GM19239 (cell line): ENCODE measurements at places on chromosomes 1 and 21.

- DNase-seq = no peak
Observed at GRCh38 chr1:36142121-36142520, 7.2 kb downstream of the TRAPPC3 start.

DNA sequence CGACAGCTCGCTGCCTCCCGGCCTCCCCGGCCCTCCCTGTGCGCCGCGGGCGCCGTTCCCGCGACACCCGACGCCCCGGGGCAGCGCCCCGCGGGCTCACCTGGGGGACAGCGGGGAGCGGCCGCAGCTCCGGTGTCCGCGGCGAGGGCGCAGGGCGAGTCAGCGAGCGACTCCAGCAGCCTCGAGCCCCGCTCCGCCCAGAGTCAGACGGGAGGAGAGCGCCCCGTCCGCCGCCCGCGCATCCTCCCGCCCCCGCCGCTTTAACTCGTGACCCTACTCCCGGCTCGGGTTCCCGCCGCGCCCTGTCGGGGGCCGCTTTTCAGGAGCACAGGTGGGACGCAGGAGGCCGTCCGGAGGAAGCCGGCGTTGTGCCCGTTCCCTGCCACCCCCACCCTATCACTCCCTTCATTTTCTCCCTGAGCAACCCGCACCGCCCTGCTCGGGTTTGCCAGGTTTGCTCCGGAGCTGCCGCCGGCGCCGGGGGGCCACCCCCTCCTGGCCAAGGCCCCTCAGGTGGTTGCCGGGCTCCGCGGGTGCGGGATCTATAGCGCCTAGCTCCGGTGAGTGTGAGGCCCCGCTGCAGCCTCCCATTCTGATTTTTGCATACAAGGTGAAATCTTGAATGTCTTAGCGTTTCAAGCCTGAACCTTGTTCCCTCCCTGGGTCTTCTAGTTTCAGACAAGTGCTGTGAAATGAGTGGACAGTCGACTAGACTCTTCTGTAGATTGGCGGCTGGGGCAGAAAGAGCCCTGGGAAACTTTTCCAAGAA, at the start of gene MCOLN3:
TSS of gene MCOLN3 (minus strand) at position 205 of the 769 bp plus-strand sequence. CDS start 3,140 bp downstream, outside the sequence.
- DNase-seq = peak; percentile 52

DNA sequence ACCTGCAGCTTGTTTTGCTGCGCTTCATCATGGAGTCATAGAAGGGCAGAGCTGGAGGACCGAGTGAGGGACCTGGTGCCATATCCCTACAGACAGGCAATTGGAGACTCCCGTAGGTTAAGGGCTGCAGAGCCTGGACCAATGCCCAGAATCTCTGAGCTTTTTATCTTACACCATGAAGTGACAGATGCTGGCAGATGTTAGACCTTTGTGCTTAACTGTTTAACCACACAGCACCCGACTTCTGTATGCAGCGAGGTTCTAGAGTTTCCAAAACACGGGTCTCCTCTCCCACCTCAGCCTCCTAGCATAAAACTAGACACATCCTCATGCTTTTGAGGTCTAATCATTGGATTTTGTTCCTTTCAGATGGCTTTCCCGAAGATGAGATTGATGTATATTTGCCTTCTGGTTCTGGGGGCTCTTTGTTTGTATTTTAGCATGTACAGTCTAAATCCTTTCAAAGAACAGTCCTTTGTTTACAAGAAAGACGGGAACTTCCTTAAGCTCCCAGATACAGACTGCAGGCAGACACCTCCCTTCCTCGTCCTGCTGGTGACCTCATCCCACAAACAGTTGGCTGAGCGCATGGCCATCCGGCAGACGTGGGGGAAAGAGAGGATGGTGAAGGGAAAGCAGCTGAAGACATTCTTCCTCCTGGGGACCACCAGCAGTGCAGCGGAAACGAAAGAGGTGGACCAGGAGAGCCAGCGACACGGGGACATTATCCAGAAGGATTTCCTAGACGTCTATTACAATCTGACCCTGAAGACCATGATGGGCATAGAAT, 47.6 kb downstream of the B3GALT5 start:
- DNase-seq = no peak

DNA sequence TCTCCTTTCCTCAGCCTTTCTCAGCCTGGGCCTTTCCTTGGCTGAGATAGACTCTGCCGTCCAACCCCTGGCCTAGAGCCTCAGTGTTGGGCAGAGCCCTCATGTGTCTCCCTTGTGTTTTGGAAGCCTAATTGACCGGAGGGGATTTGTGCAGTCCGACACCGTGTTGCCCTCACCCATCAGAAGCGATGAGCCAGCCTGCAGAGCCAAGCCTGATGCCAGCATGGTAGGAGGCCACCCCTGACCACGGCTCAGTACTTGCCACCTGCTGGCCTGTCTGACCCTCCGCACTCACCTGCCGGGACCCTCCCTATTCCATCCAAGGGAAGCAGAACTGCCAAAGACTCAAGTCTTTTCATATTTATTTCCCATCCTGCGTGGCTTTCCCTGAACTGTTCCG, 9.3 kb upstream of the SFN start:
- no peak for DNase-seq

- no peak for DNase-seq
Observed at GRCh38 chr1:71509051-71509595, 428.3 kb upstream of the ZRANB2 start.

DNA sequence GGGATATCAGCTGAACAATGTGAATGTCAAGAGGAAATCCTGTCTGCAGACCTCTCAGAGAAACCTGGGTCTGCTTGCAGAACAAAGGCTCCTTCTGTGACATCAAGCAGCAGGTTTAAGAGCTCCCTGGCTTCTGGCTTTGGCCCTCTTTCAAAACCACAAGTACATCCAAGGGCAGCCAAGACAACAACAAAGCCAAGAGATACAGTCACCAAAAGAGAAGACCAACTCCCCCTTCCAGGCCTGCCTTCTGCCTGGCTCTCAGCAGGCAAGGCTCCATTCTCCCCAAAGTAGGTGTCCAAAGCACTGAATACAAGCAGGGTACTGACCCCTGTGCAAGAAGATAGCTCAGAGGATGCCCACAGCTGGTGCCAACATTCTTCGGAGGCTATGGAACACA, 11.5 kb downstream of the BCAR3 start:
- DNase-seq = no peak

GRCh38 chr1:21028520-21029145, 148.1 kb downstream of the EIF4G3 start:
- DNase-seq = no peak

- DNase-seq = no peak
Observed at GRCh38 chr1:17184822-17185484, 20.0 kb upstream of the PADI1 start.

GRCh38 chr1:2496087-2496622, 20.1 kb downstream of the PLCH2 start:
- peak; percentile 94 for DNase-seq

GRCh38 chr1:172823534-172823933, 164.6 kb downstream of the FASLG start:
- DNase-seq = no peak

DNA sequence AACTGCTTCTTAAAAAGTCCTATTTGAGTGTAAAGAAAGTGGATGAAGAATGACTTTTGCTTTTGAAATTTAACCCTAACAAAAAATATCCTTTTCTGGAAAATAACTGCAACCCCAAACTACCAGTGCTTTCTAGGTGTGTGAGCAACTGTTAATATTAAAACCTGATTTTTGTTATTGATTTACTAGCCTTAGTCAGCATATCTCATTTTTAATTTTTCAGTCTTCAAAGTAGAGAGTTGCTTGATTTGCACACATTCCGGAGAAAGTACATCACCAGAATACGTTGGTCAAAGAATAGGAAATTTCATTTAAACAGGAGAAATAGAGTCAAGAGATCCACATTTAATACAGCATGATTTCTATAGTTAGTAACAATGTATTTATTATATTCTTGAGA, 141.8 kb upstream of the ADAMTS5 start:
- no peak for DNase-seq

DNA sequence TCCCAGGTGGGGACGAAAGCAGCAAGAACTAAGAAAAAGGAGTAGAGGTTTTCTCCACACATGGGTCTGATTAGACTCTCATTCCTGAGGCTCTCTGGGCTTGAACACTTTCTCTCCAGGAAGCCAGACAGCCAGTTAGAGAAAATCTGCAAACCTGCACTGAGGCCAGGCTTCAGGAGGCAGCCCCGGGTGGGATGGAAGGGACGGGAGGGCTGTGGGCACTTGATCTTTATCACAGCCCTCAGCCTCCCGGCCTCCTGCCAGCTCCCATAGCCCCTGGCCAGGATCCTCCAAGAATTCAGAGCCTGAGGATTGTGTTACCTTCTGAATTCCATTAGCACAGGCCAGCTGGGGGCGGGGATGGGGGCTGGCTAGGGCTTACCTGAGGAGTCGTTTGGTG, 40.1 kb downstream of the SERTAD4 start:
- DNase-seq = no peak

DNA sequence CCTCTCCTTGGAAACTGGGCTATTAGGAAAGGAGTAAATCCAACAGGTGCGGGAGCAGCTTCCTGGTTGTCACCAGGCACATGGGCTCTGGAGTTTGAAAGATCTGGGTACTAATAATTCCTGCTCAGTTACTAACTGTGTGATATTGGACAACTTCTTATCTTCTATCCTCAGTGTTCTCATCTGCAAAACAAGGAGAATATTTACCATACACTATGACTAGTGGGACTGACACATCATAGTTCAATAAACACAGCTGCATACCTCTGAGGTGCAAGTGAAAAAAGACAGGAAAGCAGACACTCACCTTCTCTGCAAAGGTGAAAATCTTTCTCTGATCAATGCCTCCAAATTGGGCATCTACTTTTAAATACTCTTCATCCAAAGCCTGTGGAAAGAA, 19.7 kb downstream of the YARS1 start:
- no peak for DNase-seq

DNA sequence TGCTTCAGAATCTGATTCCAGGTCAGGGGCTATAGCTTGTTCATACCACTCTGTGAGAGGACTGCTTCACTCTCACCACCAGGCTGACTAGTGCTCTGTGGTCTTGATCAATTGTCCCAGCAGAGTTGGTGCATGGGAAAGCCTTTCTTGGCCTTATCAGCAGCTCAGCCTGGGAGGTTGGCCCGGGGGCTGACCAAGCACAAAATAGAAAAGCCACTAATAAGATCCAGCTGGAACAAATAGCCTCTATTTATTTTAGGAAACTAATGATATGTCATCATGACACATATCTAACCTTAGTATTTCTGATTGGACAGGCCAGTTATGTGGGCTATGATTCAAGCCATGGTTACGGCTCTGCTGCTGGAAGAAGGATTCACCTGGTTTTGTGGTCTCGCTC, 134.2 kb downstream of the GDAP2 start:
- DNase-seq = no peak

- no peak for DNase-seq
Observed at GRCh38 chr1:220458936-220459335, 69.0 kb upstream of the MARK1 start.

- no peak for DNase-seq
Observed at GRCh38 chr1:119549719-119550132, 42.7 kb downstream of the HSD3B1 start.

GRCh38 chr1:37656881-37657280, 22.2 kb upstream of the RSPO1 start:
- DNase-seq = no peak

DNA sequence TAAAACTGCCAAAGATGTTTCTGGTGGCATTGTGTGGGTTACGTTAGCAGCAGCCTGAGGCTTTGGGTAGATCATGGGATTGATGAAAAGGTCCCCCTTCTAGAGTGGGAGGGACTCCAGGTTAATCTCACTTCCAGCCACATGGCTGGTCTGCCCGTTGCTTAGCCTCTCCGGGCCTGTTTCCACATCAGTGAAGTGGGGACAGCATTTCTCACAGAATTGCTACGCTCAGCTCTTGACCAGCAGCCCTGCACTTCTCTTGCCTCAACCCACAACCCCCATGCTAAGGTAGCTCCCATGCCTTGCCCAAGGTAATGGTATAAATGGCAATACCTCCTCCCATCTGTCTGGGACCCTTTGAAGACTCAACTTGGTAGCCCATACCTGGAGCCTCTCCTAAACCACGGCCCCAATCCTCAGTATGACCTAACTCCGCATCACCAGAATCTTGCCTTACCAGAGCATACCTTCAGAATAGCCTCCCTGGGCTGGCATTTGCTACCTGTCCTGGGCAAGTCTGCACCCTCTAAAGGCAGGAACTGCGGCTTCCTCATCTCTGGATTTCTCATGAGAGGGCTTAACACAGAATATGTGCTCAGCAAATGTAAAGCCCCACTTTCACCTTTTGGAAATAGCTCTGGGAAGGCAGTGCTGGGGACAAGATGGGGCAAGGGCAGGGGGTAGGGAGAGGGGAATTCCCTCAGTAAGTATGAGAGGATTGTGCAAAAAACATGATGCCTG, 10.9 kb upstream of the GUCA2A start:
- DNase-seq = no peak

GRCh38 chr1:145988773-145989172, 7.6 kb downstream of the TXNIP start:
- no peak for DNase-seq

GRCh38 chr1:18861082-18861481, 1.6 kb upstream of the TAS1R2 start:
- no peak for DNase-seq

- no peak for DNase-seq
Observed at GRCh38 chr1:85109475-85109874, 61.2 kb upstream of the MCOLN3 start.

DNA sequence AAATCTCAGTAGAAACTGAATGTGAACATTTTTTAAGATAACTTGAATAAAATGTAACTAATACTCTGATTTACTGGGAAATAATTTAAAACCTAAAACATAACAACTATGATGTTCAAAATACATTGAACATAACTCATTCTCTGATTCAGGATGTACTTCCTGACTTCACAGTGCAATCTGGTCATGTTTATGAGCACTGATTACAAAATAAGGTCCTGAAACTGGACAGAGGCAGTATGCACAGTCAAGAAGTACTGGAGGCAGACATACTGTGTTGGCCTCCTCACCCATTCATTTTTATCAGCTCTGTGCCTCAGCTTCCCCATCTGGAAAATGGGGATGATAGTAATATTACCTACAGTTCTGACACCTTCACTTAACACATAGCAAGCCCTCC, 651.3 kb downstream of the PTPRC start:
- DNase-seq = no peak

GRCh38 chr1:175192111-175192629, 406 bp downstream of the KIAA0040 start:
- DNase-seq = peak; percentile 36

GRCh38 chr1:172967936-172968335, 82.8 kb downstream of the TNFSF18 start:
- no peak for DNase-seq

DNA sequence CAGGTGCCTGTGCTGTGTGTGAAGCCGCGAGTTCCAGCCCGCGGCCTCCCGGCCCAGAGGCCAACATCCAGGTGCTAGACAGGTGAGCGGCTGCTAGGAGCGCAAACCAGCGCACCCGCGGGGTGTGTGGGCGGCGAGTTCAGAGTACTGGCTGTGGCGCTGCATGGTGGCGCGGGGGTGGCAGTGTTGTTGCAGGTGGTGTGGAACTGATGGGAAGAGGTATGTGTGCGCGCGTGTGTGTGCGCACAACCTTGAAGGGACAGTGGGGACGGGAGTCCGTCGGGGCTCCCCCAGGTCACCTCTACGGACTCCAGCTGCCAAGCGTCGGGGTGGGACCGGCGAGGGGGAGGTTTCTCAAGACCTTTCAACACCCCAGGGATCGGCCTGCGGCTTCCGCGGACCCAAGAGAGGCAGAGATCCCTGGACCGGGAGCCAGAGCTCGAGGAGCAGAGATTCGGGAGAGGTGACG, 433 bp upstream of the DMBX1 start:
- DNase-seq = no peak

GRCh38 chr1:75742047-75742625, 17.6 kb downstream of the ACADM start:
- no peak for DNase-seq

GRCh38 chr1:87553511-87553910, 224.8 kb downstream of the LMO4 start:
- DNase-seq = no peak

- DNase-seq = no peak
Observed at GRCh38 chr1:174153825-174154107, 5.6 kb upstream of the RABGAP1L start.
